K562 (cell line): ENCODE measurements at places on chromosomes 2 and 18. TPM values are rescaled to one million over a fixed set of nuclear protein-coding genes. Genes with fewer than 3 reads are reported as not detected.

DNA sequence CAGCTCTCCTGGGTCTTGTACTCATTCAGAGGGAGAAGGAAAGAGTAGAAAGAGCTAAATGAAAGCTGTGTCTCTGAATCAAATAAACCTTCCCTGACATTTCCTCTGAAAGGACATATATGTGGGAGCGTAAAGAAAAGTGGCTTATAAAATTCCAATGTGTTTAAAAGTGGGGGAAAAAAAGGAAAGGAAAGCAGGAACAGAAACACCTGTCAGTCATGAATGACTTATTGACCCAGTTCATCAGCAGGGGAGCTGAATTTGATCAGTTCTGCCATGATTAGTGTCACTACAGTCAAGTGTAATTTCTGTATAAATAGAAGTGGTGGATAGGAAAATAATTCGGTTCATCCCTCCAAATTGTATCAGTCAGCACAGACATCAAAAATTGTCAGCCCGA lies 382.5 kb downstream of the ERBB4 start:
- H3K27me3 ChIP-seq = no peaks in the 10 kb centered on the region
- H3K27ac ChIP-seq = no peak overlapping the region
- H3K4me1 ChIP-seq = no peaks in the 10 kb centered on the region
- no peak for DNase-seq
- no peak overlapping the region for H3K4me3 ChIP-seq

- no peak overlapping the region for H3K27ac ChIP-seq
- H3K27me3 ChIP-seq = peaks cover 10% of the 10 kb centered on the region; the same call in 2 of the 3 replicates
Measured at GRCh38 chr2:64466478-64467085, 12.6 kb downstream of the LGALSL start.

- H3K27me3 ChIP-seq = no peaks in the 10 kb centered on the region
- no peaks in the 10 kb centered on the region for H3K36me3 ChIP-seq
- DNase-seq = no peak
Measured at GRCh38 chr2:226488034-226488433, 311.6 kb downstream of the IRS1 start.

DNA sequence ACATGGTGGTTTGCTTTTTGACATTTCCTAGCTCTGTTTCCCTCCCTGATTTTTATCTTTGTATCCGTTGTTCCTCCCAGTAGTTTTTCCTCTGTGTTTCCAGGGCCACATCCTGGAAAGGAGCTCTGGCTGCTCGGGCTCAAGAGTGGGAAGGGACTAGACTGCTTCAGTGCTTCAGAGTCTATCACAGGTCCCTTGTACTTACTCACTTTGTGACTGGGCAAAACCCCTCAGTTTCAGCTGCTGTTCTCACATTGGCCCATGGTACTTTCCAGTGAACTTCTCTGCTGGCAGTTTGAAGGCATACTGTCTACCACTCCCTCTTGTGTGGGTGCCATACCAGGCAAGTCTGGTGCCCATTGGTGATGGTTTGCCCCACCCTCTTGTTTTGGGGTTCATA lies 7.5 kb upstream of the STAMBP start:
- no peak for DNase-seq
- H3K27ac ChIP-seq = no peak overlapping the region
- no peaks in the 10 kb centered on the region for H3K36me3 ChIP-seq
- H3K4me1 ChIP-seq = 0 out of 2 replicates have a peak, but pooled peaks cover 4% of the 10 kb centered on the region
- H3K27me3 ChIP-seq = no peaks in the 10 kb centered on the region

DNAJC27 gene
- 2.4 and 2.8 TPM in 2 replicates for total RNA-seq

CGREF1 gene
- 0.44 and 0.72 TPM in 2 replicates for total RNA-seq

DNA sequence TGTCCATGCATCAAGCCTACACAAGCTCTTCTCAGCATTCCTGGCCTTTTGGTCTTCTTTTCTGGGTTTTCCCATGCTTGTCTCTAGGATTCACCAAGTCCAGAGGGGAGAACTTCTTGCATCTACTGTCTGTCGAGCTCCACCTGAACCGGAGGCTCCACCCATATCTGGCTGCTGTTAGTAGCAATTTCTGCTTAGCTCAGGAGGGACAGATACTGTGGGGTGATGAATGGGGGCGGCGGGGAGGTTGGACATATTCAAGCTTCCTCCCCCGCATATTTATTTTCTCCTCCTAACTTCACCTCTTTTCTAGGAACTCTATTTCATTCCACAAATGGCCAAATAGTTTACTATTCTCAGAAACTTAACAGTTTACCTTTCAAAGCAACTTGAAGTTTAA lies 163.5 kb downstream of the PTH2R start:
- peak overlapping the region; percentile 20; the same call in 1 of the 2 replicates for H3K4me3 ChIP-seq
- no peaks in the 10 kb centered on the region for H3K27me3 ChIP-seq
- peaks cover 17% of the 10 kb centered on the region for H3K4me1 ChIP-seq

GRCh38 chr2:233972941-233973575 lies 55.9 kb downstream of the TRPM8 start:
- H3K4me1 ChIP-seq = no peaks in the 10 kb centered on the region
- H3K4me3 ChIP-seq = no peak overlapping the region
- no peak for DNase-seq
- peaks cover 19% of the 10 kb centered on the region for H3K27me3 ChIP-seq
